ENCODE measurements at places on chromosomes 12 and 14.

- no peak for DNase-seq
Measured at GRCh38 chr14:49286257-49286983, 299.8 kb downstream of the RPS29 start.

DNA sequence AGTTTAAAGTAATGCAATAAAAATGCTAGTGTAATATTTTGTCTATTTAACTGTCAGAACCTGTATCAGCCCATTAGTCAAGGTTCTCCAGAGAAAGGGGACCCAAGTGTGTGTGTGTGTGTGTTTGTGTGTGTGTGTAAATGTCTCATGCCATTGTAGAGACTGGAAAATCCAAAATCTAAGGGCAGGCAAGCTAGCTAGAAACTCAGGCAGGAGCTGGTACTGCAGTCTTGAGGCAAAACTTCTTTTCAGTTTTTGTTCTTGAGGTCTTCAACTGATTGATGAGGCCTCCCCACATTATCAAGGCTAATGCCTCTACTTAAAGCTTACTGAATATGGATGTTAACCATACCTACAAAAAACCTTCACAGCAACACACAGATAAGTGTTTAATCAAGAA lies 126.7 kb downstream of the PRKD1 start:
- DNase-seq: no peak

DNA sequence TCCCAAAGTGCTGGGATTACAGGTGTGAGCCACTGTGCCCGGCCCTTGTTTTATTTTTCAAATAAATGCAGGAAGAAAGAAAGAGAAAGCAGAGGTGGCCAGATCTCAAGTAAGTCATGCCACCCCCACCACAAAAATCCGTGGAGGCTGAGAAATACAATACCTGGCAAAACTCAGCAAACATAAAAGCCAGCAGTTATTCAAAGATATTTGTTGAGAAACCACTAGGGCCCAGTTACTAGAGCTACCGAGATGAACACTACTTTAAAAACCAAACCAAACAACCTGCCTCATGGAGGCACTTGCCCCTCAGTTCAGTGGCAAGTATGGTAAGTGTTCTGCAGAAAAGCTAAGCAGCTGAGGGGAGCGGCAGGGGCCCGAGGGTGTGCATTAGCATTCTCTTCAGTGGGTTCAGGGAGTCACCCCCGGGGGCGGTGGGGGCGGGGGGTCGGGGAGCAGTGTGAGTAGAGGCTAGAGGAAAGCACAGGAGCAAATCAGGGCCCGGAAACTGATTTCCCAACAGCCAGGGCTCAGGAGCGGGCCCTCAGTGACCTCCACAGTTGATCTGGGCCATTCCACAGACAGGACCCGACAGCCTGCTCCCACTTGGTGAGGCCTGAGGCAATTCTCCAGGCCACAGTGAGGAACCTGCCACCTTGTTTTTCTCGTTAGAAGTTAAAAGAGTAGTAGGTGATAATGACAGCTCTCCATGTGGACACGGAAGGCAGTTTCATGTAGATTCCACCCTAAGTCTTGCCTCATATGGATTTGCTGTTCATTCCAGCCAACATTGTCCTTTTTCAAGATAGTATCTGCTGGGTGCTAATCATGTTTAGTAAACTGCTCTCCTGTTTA lies 8.6 kb downstream of the EVL start:
- DNase-seq: no peak

DNA sequence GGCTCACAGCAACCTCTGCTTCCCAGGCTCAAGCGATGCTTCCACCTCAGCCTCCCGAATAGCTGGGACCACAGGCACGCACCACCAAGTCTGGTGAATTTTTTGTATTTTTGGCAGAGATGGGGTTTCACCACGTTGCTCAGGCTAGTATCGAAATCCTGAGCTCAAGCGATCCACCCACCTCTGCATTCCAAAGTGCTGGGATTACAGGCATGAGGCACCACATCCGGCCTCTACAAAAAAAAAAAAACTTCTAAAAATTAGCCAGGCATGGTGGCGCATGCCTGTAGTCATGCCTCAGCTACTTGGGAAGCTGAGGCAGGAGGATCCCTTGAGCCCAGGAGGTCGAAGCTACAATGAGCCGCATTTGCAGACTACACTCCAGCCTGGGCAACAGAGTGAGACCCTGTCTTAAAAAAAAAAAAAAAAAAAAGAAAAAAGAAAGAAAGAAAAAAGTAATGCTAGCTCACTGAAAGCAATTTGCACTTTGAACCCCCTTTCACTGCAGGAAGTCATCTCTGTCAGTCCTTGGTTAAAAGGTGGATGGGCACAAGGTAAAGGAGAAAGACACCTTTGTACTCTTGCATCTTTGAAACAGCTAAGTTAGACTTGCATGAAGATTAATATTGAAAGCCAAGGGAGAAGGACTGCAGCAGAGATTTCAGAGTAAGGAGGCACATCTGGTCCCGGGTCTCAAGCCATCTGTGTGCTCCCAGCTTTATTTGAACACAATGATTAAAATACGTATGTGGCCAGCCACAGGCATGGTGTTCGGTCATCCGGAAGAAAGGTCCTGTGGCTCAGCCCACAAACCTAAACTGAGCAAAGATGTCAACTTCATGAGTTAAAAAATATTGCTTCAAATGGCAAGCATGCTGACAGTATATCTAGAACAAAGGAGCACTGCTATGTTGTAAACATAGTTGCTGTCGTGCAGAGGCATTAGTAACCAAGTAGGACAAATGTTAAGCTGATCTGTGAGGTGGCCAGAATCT lies 103.8 kb upstream of the HMGA2 start:
- no peak for DNase-seq

DNA sequence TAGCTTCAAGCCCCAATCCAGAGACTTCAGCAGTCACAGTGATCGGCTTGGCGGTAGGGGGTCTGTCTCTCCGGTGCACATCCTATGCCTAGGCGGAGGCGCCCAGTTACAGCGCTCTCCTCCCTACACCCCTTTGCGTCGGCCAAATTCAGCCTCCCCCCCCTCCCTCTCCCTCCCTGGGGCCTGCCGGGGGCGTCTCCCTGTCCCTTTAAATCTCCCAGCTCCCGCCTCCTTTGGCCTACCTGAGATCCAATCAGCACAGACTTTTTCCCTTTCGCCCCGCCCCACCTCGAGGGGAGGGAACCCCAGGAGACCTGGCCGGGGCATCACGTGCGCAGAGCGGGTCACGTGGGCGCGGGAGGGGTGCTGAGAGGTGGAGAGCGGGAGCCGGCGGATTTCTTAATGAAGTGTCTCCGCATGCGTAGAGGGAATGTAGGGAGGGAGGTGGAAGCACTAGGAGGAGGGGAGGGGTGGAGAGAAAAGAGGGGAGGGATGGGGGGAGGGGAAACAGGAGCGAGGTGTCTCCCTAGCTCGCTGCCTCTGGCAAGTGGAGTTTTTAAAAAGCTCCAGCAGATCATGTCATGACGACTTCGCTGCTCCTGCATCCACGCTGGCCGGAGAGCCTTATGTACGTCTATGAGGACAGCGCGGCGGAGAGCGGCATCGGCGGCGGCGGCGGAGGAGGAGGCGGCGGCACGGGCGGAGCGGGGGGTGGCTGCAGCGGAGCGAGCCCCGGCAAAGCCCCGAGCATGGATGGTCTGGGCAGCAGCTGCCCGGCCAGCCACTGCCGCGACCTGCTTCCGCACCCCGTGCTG lies at the start of gene HOXC13:
HOXC13 (plus strand) TSS at position 506 of the 815 bp plus-strand sequence; CDS start at position 582, 76 bp downstream.
- DNase-seq: no peak

DNA sequence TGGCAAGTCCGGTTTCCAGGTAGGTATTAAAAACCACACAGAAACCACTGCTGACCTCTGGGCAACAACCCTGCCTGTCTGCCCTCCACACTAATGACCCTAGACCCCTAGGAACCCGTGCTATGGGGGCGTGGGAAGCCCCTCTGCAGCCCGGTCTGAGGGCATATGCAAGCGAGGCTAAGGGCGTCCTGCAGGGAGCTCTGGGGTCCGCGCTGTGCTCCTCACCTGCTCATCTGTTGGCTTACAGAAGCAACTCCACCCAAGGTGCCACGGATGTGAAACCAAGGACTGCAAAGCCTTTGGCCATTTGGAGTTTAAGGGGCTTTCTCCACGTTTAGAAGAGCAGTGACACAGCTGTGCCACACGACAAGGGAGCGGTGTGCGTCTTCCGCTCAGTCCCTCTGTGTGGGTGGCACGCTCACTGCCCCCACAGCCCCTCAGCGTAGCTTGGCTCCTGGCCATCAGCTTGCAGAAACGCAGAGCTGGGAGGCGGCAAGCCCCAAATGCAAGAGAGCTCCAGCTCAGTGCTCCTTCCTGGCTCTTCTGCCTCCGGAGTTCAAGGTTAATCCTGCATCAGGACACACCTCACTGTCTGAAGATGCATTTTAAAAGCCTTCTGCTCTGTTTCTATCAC lies 18.4 kb downstream of the AMN start:
- no peak for DNase-seq

GRCh38 chr14:35222872-35223466 lies 69.2 kb upstream of the PSMA6 start:
- no peak for DNase-seq

DNA sequence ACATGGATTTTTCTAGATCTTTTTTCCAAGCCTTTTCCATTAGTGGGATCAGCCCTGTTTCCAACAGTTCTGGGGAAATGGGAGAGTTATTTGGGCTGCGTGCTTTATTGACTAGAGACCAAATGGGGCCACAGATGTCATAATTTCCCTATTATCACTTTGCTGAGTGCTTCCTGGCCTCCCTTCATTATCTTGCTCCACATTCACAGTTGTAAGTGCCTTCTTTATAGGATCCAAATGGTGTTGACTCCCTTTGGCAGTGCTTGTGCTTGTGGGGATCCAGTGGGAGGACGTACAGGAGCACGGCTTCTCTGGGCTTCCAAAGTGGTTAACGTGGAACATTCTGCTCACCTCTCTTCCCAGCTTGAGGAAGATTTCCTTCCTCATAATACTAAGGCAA lies 141.0 kb upstream of the RMST start:
- DNase-seq: no peak

DNA sequence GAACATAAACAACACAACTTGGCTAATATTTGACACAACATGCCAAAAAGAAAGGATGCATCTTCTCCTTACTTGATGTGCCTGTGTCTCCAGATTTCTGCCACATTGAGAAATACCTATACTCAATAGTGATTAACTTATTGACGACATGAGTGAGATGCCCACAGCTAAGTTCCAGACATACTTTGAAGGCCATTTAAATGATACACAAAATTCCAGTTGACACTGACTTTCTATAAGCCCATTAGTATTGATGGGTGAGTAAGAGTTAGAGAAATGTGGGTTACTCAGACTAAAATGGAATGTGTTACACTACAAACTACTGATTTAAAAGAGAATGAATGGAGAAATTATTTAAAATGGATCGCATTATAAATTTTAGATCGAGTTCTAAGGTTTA lies 838.2 kb upstream of the MGAT4C start:
- DNase-seq: no peak

GRCh38 chr12:104520242-104520900 lies 63.6 kb downstream of the CHST11 start:
- DNase-seq: no peak

DNA sequence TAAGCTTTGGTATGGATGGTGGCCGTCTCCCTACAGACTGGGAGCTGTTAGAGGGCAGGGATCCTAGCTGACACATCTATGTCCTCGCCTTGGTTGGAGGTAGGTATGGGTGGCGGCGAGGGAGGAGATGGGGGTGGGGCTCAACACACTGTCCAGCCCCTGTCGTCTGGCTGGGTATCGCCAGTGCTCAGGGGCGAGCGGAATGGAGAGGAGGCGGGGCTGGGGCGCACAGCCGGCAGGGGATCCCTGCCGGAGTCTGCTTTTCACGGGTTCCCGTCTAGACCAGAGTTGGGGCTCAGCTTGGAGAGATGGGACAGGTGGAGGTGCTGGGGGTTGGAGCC lies 16.1 kb downstream of the TAMALIN start:
- DNase-seq: no peak

DNA sequence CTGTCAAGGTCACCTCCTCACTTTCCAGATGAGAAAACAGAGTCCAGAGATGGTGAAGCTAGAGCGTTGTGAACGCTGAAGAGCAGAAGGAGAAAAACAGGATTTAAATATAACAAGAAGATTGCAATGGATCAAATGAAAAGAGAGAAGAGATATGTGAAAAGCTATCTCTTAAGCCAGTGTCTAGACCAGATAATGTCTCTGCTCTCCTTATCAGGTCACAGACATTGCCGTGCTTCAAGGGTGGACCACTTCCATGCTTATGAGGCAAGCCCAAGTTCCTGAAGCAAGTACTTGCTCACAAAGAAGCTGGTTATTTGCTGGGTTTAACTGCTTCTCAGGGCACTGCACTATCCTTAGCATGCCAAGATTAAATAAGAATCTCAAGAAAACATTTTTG lies 31.6 kb upstream of the FRS2 start:
- no peak for DNase-seq

- DNase-seq: no peak
Measured at GRCh38 chr14:90266441-90267154, 10.2 kb downstream of the PSMC1 start.

GRCh38 chr12:11653215-11653753 lies 3.8 kb downstream of the ETV6 start:
- no peak for DNase-seq

DNA sequence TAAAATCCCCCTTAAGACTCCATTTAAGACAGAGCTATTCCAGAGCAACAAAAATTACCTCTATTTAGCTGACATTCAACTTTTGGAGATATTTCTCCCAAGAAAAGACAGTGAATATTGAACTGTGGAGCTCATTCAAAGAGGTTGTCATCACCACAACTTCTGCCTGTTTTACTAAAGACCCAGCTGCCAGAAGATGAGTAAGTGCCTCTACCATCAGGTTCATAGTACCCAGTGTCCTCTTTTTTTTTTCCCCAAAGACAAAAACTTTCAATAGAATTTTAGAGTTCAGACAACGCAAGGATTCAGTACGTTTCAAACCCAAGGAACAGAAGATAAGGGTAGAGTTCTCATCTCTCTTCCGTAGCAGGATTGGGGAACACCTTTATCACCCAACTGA lies 461.3 kb downstream of the BCAT1 start:
- DNase-seq: no peak

GRCh38 chr12:43308776-43309175 lies 243.2 kb downstream of the ADAMTS20 start:
- no peak for DNase-seq

GRCh38 chr12:52656616-52657015 lies 4.6 kb upstream of the KRT2 start:
- DNase-seq: no peak

- no peak for DNase-seq
Measured at GRCh38 chr12:94636462-94637085, 13.8 kb downstream of the TMCC3 start.

- DNase-seq: no peak
Measured at GRCh38 chr12:66962290-66962689, 283.4 kb upstream of the GRIP1 start.

DNA sequence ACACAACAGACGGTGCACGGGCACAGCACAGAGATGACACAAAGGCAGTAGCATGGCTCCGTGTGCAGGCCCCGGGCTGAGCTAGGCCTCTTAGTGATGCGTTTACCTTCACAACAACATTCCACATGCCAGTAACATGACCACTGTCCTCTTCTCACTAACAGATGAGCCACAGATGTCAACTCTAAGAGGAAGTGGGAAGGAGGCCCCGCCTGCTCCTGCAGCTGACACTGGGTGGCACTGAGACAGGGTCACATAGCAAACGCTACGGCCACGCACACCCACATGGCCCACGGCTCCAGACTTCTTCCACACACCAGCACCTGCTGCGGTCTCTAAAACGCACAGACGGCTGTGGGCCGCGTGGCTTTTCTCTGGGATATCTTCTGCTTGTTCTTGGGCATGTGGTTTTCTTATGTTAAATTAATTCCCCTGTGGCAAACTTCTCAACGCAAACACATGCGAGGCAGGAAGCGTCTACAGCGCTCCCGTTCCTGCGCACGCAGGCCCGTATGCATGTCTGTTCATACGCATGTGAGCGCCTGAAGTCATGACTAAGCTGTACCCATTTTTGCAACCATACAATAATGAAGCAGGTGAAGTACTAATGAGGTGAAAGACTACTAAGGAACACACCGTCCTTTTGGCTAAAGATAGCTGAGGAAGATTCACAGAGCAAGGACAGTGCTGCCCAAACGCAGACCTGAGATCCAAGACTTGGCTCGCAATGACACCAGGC lies 26.8 kb downstream of the AMN start:
- no peak for DNase-seq

Data from hippocampal formation (tissue), 2 donors.